GM04503 (cell line): ENCODE measurements at places on chromosomes 12 and 14.

- no peak for DNase-seq
Observed at GRCh38 chr14:51704545-51704944, 52.8 kb downstream of the FRMD6 start.

DNA sequence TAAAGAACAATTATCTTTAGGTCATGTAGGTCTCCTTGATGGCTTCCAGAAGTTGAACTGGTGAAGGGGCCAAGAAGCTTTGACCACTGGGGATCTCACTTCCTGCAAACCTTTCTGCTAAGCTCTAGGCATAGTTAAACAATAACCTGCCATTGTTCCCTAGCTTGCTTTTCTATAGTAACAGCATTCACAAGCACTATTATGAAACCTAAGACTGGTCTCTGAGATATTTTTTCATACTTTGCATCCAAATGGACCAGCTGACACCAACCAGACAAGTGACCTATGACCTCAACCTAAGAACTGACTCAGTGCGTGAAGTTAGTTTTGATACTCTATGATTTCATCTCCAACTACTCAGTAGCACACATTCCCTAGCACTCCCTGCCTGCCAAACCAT, 129.1 kb downstream of the PTPRB start:
- no peak for DNase-seq

DNA sequence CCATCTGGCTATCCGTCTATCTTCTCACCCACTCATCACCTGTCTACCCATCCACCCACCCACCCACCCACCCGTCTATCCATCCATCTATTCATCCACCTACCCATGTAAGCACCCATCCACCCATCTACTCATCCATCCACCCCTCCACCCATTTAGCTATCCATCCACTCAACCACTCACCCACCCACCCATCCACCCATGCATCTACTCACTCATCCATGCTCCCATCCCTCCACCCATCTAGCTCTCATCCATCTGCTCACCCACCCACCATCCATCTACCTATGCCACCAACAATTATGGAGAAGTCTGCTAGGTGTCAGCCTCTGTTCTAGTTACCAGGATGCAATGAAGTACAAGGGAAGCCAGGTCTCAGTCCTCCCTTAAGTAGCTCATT, 11.1 kb downstream of the TNFAIP2 start:
- DNase-seq: no peak

GRCh38 chr12:47943623-47944340, 19.6 kb upstream of the TMEM106C start:
- no peak for DNase-seq

DNA sequence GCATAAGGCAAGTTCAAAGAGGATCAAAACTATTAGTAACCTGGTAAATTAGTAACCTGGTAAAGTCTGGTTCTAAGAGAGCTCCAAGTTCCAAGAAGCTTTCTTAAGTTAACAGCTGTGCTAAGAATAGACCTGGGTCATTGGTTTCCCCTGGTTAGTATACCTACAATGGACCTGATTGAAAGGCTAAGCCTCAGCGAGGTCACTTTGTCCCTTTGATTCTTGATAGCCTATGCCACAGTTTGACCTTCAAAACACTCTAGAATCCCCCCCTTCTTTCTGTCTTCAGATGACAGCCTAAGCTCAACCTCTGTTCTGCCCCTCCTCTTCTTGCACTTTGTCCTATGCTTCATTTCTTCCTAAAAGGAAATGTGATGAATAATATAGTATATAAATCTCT, 53.0 kb downstream of the LLPH start:
- no peak for DNase-seq

- no peak for DNase-seq
Observed at GRCh38 chr12:109637348-109637747, 63.8 kb downstream of the MVK start.

- DNase-seq: no peak
Observed at GRCh38 chr12:23303220-23303619, 646.2 kb downstream of the SOX5 start.

DNA sequence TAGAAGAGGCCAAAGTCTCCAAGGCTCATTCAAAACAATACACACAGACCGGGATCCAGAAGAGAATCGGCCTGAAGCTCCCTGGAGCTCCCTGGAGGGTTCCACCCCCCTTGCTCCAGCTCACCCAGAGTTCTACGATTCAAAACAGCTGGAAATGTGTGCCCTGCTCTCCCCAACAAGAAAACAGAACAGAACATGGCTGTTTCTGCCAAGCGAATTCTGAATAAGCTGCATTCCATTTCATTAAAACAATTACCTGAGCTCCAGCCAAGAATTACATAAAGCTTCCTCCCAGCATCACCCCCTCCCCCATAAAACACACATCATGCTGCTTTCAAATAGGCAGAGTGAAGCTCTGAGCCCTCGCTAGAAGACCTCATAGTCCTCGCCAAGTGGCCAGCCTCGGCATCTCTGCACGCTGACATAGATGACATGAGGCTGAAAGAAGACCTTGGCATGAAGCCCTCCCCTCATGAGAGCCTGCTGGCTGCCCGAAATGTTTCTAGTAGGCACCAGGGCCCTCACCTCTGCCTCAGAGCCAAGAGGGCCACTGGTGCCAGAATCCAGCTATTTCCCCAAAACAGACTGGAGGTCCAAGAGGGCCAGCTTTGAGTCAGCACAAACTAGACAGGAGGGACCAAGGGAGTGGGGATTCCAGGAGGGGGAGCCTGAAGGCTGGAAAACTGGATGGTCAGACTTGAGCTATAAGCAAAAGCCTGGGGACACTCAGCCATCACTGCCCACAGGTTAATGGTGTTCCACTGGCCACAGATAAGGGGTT, 8.3 kb downstream of the PXN start:
- DNase-seq: peak; percentile 95

- DNase-seq: no peak
Observed at GRCh38 chr12:113894697-113895096, 71.4 kb downstream of the RBM19 start.

DNA sequence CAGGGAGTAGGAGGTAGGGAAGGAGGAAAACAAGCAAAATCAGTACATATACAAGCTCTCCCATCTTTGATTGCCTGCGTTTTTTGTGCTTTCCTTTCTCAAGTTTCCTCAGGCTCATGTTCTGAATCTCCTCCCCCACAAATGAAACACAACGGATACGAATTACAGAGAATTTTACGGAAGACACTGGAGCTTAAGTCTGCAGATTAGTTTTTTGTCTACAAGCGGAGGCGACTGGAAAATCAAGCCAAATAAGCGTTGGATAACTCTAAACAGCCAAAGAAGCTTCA, 612 bp downstream of the WBP11 start:
- no peak for DNase-seq

- no peak for DNase-seq
Observed at GRCh38 chr12:68674376-68674775, 12.4 kb upstream of the NUP107 start.

DNA sequence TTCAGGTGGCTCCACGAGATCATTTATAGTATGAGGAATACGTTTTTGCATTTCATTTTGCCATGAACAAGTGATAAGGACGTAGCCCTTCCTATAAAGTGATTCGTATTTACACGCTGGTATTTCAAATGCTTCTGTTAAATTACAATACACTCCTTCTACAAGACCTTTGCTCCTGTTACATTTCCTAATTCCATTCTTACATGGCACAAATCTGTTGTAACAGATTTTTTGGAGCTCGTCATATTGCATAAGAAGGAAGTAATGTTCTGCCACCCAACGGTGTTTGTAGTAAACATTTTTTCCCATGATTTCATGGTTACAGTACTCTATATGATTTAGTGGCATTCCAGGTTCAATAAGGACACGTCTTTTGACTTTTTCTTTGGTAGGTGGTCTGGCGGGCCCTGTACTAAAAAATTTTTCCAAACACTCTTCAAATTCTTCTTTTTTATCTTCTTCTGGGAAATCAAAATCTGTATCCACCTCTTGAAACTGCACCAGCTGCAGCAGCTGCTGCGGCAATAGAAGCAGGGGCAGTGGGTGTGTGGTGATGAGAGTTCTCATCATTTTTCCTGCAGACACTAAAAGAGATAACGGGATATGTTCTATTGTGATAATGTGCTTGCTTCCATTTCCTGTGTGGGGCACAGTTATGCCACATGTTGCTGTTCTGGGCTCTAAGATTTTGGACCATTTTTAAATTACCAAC, 4.2 kb downstream of the RNASE9 start:
- no peak for DNase-seq

DNA sequence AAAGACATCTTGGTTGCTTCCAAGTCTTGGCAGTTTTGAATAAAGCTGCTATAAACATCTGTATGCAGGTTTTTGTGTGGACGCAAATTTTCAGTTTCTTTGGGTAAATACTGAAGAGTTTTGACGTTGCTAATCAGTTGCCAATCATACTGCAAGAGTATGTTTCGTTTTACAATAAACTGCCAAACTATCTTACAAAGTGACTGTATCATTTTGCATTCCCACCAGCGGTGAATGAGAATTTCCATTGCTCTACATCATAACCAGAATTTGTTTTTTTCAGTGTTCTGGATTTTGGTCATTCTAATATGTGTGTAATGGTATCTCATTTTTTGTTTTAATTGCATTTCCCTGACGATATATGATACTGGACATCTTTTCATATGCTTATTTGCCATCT, 190.8 kb upstream of the PARP11 start:
- DNase-seq: no peak

DNA sequence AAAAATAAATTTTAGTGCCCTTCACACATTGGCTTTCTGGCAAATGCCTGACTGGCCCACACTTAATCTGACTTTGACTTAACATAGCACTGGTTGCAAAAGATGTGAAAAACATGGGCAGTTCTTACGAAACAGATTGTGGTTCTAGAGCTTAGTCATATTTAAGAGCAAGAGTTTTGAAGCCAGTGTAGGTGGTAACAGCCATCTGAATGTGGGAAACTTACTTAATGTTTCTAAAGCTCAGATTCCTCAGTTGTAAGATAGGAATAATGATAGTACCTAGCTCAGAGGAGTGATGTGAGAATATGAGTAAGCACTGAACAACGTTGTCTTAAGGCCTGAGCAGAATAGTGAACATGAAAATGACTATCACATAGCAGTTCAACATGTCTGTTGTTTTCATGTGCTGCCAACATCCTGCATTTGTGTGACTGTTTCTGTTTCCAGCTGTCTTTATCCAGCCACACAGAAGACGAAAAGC, 262.7 kb downstream of the SYT1 start:
- DNase-seq: peak; percentile 86

GRCh38 chr12:49288922-49289555, 5.9 kb upstream of the PRPH start:
- no peak for DNase-seq

- DNase-seq: no peak
Observed at GRCh38 chr12:96375841-96376604, 24.2 kb downstream of the CDK17 start.

DNA sequence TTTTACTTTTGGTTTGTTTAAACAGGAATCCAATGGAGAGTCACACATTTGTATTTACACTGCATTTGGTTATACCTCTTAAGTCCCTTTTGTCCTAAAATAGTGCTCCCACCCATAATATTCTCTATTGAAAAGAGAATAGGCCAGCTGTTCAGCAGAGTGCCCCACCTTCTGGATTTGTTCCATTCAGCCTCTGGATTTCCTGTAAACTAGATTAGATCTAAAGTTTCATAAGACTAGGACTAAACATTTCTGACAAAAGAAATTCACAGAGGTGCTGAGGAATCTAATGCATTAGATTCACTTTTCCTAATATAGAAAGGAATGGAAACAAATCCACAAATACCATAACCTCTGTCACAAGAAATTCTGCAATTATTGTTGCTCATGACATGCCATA, 38.1 kb downstream of the GCH1 start:
- no peak for DNase-seq

- no peak for DNase-seq
Observed at GRCh38 chr12:24944601-24944975, 4.3 kb downstream of the BCAT1 start.

GRCh38 chr14:105047283-105048016, 17.8 kb downstream of the GPR132 start:
- no peak for DNase-seq

DNA sequence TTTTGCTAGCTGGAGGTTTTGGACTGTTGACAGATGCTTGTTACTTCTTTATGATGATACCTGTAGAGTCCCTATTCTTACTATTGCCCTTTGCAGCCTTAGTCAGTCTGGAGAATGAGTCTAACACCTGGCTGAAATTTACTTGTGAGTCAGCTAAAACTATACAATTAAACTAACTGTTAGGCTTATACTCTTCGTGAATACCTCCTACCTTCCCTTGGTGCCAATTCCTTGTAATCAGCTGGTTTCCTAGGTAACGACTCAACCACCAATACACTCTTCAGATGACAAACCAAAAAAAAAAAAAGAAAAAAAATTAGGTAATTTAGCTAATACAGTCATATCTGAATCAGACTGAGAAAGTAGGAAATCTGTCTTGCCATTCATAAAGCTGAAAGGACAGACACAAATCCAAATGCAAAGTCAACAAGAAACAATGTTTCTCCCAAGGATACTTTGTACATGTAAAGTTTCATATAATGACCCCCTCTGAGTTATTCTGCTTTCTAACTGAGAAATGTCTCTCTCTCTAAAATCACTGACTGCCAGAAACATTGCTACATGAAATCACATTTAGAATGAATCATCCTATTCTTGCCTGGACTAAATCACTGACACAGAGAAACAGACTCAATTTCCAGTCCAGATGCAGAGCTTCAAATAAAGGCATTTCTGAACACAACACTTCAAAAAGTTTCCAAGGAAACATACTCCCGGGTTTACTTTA, 56.5 kb upstream of the CDKL1 start:
- peak; percentile 57 for DNase-seq

GRCh38 chr14:59619061-59619460, 42.4 kb upstream of the CCDC175 start:
- DNase-seq: no peak

DNA sequence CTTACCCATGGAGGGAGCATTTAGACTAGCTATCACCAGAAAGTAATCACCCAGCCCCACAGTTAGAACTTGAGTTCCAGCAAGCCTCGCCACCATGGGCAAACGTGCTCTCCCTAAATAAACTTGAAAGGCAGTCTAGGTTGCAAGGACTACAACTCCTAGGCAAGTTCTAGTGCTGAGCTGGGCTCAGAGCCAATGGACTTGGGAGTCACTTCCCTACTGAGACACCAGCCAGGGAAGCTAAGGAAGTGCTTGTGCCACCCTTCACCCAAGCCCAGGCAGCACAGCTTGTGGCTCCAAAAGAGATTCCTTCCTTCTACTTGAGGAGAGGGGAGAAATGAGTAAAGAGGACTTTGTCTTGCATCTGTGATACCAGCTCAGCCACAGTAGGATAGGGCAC, 57.9 kb downstream of the SLCO1A2 start:
- DNase-seq: no peak

GRCh38 chr12:68158432-68158831, 1.1 kb downstream of the IFNG start:
- no peak for DNase-seq
